Tibial nerve (tissue), 4 donors: ENCODE measurements at places on chromosomes 11 and 22.
A peak's percentile ranks its signal among the peaks of the same experiment; 100 is the strongest.

DNA sequence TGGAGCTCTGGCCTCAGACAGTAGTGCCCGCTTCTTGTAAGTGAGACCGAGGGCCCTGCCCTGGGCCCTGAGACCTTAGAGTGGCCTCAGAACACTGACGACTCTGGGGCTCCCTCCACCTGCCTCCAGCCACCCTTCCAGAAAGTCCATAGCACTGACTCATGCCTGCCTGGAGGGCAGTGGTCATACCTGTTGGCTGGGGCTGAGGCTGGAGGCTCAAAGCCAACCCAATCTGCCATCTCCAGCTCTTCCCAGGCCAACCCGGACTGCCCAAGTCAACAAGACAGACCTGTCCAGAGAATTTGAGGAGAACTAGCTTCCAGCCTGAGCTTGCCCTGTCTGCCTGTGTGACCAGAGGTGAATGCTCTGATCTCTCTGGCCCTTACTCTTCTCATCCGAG, 66.9 kb upstream of the TTLL12 start:
- no peaks in the 10 kb centered on the region for H3K27me3 ChIP-seq
- no peaks in the 10 kb centered on the region for H3K4me1 ChIP-seq
- H3K36me3 ChIP-seq: no peaks in the 10 kb centered on the region
- no peak overlapping the region for H3K4me3 ChIP-seq

- no peaks in the 10 kb centered on the region for H3K27me3 ChIP-seq
- peak overlapping the region; percentile 91 for H3K4me3 ChIP-seq
Measured at GRCh38 chr22:49962012-49962750, 1.6 kb downstream of the PIM3 start.

DNA sequence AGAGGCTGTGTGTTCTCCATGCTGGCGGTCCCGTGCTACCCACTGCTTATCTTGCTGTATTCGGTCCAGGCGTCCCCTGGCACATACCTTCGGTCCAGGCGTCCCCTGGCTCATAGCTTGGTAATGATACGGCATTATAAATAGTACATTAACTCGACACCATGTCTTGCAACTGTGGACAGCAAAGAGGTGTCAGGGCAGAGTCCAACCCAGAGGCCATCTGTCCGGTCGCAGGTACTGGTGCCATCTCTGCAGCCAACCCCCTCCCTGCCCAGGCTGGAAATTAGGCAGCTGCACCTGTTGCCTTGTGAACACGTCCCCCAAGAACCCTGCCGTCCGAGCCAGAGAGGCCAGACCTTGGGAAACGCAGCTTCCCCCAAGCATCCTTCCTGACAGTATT, 634.3 kb downstream of the BRD1 start:
- no peaks in the 10 kb centered on the region for H3K27me3 ChIP-seq
- H3K27ac ChIP-seq: no peak overlapping the region
- H3K4me3 ChIP-seq: no peak overlapping the region
- no peak for DNase-seq

- no peaks in the 10 kb centered on the region for H3K36me3 ChIP-seq
- no peaks in the 10 kb centered on the region for H3K4me1 ChIP-seq
- peak overlapping the region; percentile 85 for H3K27ac ChIP-seq
- no peaks in the 10 kb centered on the region for H3K27me3 ChIP-seq
Measured at GRCh38 chr22:17172029-17172833, 13.2 kb upstream of the HDHD5 start.

GRCh38 chr22:40401532-40401931, 31.1 kb downstream of the SGSM3 start:
- H3K36me3 ChIP-seq: peaks cover 64% of the 10 kb centered on the region
- no peaks in the 10 kb centered on the region for H3K4me1 ChIP-seq
- no peak overlapping the region for H3K27ac ChIP-seq
- no peak overlapping the region for H3K4me3 ChIP-seq

DNA sequence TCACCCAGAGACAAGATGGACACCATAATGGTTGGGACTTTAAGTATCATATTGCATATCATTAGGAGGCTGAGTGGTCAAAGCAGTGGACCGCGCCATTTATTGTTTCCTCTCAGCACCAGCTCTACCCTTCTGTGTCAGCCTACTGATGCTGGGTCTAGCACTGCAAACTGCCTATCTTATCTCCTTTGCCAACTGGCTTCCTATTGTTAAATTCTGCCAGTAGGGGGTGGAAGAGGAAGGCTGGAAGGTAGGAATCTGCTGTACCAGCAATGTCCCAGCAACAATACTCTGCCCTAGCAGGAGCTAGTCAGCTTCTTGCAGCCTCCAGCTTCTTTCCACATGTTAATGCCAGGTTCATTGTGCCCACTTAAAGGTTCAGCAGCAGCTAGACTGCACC, 367.1 kb upstream of the PDGFD start:
- H3K4me1 ChIP-seq: peaks cover 22% of the 10 kb centered on the region
- H3K27me3 ChIP-seq: no peaks in the 10 kb centered on the region
- no peaks in the 10 kb centered on the region for H3K36me3 ChIP-seq
- no peak overlapping the region for H3K27ac ChIP-seq
